Tibial nerve (tissue), 4 donors: ENCODE measurements at places on chromosomes 16 and 17. TPM values are rescaled to one million over a fixed set of nuclear protein-coding genes. Genes with fewer than 3 reads are reported as not detected.

DNA sequence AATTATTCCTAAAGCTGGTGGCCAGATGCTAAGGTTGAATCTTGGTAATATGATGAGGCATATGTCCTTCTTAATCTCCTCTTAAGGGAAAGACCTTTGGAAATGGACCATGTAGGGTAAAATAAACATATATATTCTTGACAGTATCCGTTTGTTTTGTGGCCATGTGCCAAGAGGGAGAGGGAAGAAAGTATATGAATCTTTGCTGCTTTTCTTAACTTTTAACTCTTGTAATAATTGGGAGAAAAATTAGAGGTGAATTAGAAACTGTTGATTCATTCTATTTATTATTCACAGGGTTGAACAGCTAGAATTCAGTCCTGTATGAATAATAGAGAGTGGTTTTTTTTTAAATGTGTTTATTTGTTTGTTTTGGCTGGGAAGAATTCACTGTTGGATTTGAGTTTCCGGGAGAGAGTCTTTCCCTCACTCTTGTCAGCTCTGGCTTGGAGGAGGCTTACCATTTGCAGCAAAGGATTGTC lies 31.6 kb downstream of the AATF start:
- peaks cover 8% of the 10 kb centered on the region for H3K4me1 ChIP-seq
- no peak for DNase-seq
- no peak overlapping the region for H3K27ac ChIP-seq

DNA sequence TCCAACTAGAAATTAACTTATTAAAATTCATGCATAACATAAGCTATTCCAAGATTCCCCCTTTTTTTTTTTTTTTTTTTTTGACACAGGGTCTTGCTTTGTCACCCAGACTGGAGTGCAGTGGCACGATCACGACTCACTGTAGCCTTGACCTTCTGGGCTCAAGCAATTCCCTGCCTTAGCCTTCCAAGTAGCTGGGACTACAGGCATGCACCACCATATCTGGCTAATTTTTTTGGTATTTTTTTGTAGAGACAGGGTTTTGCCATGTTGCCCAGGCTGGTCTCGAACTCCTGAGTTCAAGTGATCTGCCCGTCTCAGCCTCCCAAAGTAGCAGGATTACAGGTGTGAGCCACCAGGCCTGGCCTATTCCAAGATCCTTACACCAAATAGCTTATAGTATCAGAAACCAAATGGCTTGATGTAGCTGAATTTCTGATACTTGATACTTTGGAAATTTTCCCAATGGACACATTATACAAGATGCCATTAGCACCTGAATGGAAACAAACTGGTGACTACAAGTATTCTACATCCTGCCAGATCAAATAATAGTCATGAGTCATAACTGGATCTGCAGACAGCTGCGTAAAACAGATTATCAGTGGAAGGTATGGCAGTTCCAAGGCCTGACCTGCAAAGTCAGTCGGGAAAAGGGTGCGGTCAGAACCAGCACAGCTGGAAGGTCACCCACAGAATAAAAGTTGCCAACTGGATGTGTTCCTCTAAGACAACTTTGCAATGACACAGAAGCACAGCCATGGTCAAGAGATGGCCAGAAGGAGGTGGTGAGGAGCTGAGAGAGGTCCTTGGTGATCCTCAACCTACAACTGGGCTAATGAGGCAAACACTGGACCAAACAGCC lies 14.5 kb downstream of the TUBG1 start:
- no peak overlapping the region for H3K27ac ChIP-seq
- no peaks in the 10 kb centered on the region for H3K36me3 ChIP-seq
- DNase-seq = no peak

GRCh38 chr17:47693731-47694580 lies at the start of gene TBKBP1:
Gene TBKBP1, plus strand, starts transcription at chr17:47694161. Its CDS starts 1,952 bp downstream, at chr17:47696113.
- no peak for DNase-seq
- peak within 1 kb of the TSS; percentile 99 for H3K4me3 ChIP-seq
- no peaks in the 10 kb centered on the region for H3K27me3 ChIP-seq
- H3K27ac ChIP-seq = peak within 1 kb of the TSS; percentile 88
- peaks cover 10% of the 10 kb centered on the region for H3K36me3 ChIP-seq

- H3K4me3 ChIP-seq = no peak overlapping the region
- no peaks in the 10 kb centered on the region for H3K27me3 ChIP-seq
- no peak overlapping the region for H3K27ac ChIP-seq
- H3K36me3 ChIP-seq = no peaks in the 10 kb centered on the region
- peak; percentile 58 for DNase-seq
Observed at GRCh38 chr16:73126525-73126853, 78.6 kb upstream of the ZFHX3 start.

KCNH4 gene
- total RNA-seq = 0.30 TPM

DNA sequence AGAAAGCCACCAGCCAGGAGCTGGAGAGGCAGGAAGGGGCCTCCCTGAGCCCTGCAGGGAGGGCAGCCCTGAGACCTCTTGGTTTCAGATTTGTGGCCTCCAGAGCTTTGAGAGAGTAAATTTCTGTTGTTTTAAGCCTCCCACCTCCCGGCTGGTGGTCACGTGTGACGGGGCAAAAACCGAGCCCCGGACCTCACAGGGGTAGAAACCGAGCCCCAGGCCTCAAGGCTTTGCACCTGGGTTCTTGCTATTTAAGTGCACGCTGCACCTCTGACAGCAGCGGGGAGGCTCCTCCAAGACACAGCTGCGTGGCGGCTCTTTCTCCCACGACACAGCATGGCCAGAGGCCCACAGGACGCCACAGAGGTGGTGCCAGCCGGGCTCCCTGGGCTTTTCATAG lies 17.4 kb upstream of the ZC3H18 start:
- H3K4me3 ChIP-seq = no peak overlapping the region
- H3K27ac ChIP-seq = no peak overlapping the region
- H3K4me1 ChIP-seq = no peaks in the 10 kb centered on the region
- no peak for DNase-seq
- no peaks in the 10 kb centered on the region for H3K27me3 ChIP-seq
- no peaks in the 10 kb centered on the region for H3K36me3 ChIP-seq

DNA sequence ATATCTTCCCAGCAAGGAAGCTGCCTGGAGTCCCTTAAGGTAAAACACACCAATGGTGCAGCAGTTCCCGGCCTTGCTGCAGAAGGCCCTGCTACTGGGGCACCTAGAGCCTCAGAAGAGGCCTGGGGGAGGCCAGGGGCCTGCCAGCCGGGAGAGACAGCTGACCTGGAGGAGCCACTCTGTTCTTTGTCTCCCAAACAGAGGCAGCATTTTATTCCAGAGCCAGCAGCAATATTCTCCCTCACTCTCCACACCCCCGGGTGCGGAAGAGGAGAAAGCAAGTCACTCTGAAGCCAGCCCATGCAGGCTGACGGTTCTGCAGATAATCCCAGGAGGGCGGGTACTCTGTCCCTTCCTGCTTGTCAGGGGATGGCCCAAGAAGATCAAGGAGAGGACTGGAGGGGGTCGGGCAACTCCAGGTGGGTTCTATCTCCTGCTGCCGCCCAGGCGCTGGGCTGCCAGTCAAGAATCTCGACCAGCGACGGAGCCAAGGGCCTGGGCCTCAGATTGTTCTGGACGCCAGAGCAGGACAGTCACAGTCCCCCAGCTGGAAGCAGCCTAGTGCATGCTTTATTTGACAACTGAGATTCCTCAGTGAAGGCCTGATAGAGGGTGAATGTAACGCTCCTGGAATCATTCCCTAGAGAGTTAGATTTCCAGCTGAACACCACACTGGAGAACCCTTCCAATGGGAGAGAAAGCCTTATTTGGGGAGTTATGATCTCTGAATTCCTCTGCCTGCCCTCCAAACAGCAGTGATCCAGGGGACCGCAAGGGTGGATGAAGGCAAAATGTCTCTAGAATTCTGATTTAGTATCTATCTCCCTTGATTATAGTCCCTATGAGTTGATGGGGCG lies 1.1 kb upstream of the KIFC3 start:
- no peaks in the 10 kb centered on the region for H3K27me3 ChIP-seq
- peak overlapping the region; percentile 51 for H3K4me3 ChIP-seq
- no peak for DNase-seq
- peak overlapping the region; percentile 81 for H3K27ac ChIP-seq

CTRB2 gene
- 19.8 TPM for total RNA-seq

DNA sequence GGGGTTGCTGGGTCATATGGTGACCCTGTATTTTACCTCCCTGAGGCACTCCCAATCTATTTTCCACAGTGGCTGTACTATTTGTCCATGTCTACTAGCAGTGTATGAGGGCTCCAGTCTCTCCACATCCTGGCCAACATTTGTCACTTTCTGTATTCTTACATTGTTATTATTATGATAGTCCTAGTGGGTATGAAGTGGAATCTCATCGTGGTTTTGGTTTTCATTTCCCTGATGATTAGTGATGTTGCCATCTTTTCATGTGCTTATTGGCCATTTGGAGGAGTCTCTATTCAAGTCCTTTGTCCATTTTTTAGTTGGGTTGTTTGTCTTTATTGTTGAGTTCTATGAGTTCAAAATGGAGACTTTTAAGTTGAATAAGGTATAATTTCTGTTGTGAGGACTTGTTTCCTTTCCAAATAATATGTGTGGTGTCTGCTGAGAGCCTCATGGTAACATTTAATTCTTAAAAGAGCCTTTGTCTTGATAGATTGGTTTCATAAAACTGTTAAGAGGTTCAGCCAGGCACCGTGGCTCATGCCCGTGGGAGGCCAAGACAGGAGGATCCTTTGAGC lies 108.2 kb downstream of the RPTOR start:
- no peak overlapping the region for H3K4me3 ChIP-seq
- H3K4me1 ChIP-seq = peaks cover 11% of the 10 kb centered on the region
- no peaks in the 10 kb centered on the region for H3K27me3 ChIP-seq

DNA sequence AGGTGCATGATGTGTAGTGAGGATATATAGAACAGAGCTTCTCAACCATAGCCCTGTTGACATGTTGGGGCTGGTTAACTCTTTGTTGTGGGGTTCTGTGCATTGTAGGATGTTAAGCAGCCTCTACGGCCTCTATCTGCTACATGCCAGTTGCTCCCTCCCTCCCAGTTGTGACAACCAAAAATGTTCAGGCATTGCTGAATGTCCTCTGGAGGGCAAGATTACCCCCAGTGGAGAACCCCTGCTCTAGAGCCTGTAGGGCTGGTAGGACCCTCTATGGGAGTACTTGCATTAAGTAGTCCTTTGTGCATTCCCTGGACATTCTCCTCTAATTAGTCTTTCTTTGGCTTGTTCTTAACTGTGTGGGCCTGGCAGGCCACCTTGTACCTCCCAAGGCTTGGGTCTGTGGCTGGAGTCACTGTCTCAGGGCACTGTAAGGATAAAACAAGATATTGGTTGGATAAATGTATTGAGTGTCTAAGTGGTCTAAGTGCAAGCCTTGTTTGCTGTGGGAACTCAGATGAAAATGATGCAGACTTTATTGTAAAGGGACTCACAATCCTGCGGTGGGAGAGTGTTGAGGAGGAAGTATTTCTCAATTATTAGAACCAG lies 19.8 kb upstream of the MYO1D start:
- no peak overlapping the region for H3K27ac ChIP-seq
- no peak overlapping the region for H3K4me3 ChIP-seq
- H3K27me3 ChIP-seq = no peaks in the 10 kb centered on the region
- H3K36me3 ChIP-seq = no peaks in the 10 kb centered on the region
- no peak for DNase-seq

GRCh38 chr17:64057701-64058263 lies 37.3 kb upstream of the ICAM2 start:
- H3K36me3 ChIP-seq = no peaks in the 10 kb centered on the region
- no peaks in the 10 kb centered on the region for H3K27me3 ChIP-seq
- no peak overlapping the region for H3K27ac ChIP-seq
- no peaks in the 10 kb centered on the region for H3K4me1 ChIP-seq

KRT23 gene
- total RNA-seq = not detected

GRCh38 chr17:78107976-78108725 lies 20.4 kb downstream of the TMC6 start:
- peaks cover 77% of the 10 kb centered on the region for H3K36me3 ChIP-seq
- H3K4me1 ChIP-seq = no peaks in the 10 kb centered on the region
- H3K27me3 ChIP-seq = no peaks in the 10 kb centered on the region

- no peaks in the 10 kb centered on the region for H3K36me3 ChIP-seq
- no peak overlapping the region for H3K4me3 ChIP-seq
- H3K27ac ChIP-seq = no peak overlapping the region
- peaks cover 9% of the 10 kb centered on the region for H3K27me3 ChIP-seq
Observed at GRCh38 chr17:79441356-79442160, 169.3 kb downstream of the RBFOX3 start.

TMEM100 gene
- total RNA-seq = 28.6 TPM

DNA sequence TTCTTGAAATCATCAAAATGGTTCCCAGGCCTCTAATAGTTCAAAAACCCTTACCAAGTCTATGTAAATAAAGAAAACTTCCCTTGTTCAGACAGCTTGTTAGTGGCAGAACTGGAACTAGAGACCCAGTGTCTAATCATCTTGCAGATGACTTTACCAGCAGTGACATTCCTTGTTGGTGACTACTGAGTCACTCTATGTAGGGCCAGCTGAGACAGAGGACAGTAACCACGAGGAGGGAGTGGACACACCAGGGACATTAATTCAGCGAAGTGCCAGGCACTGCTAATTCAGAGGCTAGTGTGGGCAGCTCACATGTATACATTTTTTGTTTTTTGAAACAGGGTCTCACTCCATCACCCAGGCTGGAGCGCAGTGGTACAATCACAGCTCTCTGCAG lies 6.1 kb upstream of the HEATR3 start:
- DNase-seq = no peak
- H3K36me3 ChIP-seq = no peaks in the 10 kb centered on the region
- no peaks in the 10 kb centered on the region for H3K27me3 ChIP-seq
- H3K4me3 ChIP-seq = no peak overlapping the region
- no peaks in the 10 kb centered on the region for H3K4me1 ChIP-seq

CBLN1 gene
- total RNA-seq = not detected

FOXO3B gene
- 19.6 TPM for total RNA-seq

- H3K4me1 ChIP-seq = no peaks in the 10 kb centered on the region
- H3K36me3 ChIP-seq = no peaks in the 10 kb centered on the region
- H3K4me3 ChIP-seq = no peak overlapping the region
Observed at GRCh38 chr16:11250786-11251524, 5.0 kb downstream of the SOCS1 start.

KRTAP2-1 gene
- not detected for total RNA-seq

CAMKK1 gene
- 9.2 TPM for total RNA-seq

- DNase-seq = no peak
- no peak overlapping the region for H3K4me3 ChIP-seq
- H3K27me3 ChIP-seq = no peaks in the 10 kb centered on the region
- peaks cover 32% of the 10 kb centered on the region for H3K36me3 ChIP-seq
Observed at GRCh38 chr17:80441133-80441578, 26.2 kb downstream of the ENDOV start.

DNA sequence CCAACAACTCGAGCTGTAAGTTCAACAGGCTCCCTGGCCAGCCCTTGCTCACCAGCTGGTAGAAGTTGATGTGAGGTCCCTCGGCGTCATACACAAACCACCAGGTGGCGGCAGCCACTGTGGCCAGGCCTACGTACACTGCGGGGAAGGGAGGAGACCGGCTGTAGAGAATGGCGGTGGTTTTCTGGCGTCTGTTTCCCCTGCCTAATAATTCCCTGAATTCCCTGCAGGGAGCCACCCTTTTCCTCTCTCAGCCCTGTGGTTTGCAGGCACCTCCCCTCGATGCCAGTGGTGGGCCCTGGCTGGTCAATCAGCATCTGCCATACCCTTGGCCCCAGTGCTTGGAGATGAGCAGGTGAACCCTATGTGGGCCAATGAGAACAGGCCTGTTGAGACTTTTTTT lies 18.9 kb upstream of the P2RX1 start:
- peaks cover 28% of the 10 kb centered on the region for H3K36me3 ChIP-seq
- H3K4me1 ChIP-seq = no peaks in the 10 kb centered on the region
- no peak overlapping the region for H3K4me3 ChIP-seq
- H3K27ac ChIP-seq = no peak overlapping the region
- no peak for DNase-seq

DNAAF8 gene
- total RNA-seq = 0.39 TPM

SCGB1C2 gene
- total RNA-seq = not detected

NOG gene
- total RNA-seq = 42.8 TPM
